ENCODE measurements at places on chromosomes 12 and 14.

DNA sequence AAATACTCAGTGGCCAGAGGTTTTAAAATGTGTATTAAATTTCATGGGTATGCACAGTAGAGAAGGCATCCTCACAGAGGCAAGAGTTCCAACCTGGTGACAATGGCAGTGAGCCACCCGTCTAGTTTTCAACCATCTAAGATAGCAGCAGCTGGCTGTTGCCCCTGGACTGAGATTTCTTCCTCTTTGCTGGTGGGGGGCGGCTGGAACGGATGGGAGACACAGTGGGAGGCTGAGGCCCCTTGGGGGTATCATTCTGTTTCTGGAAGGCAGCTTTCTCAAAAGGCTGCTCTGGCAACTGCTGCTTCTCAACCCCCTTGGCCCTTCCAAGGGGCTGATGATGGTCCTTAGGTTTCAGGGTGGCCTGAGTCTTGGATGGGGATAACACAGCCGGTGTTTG lies 1.0 kb upstream of the IFFO1 start:
- H3K27me3 ChIP-seq = no peaks in the 10 kb centered on the region
- H3K27ac ChIP-seq = peak overlapping the region; percentile 78
- peaks cover 53% of the 10 kb centered on the region for H3K4me1 ChIP-seq
- DNase-seq = no peak
- peak overlapping the region; percentile 89 for H3K4me3 ChIP-seq
- H3K36me3 ChIP-seq = peaks cover 43% of the 10 kb centered on the region

- peaks cover 18% of the 10 kb centered on the region for H3K36me3 ChIP-seq
- H3K4me1 ChIP-seq = peaks cover 63% of the 10 kb centered on the region
- H3K4me3 ChIP-seq = peak overlapping the region; percentile 93
- DNase-seq = peak; percentile 76
Observed at GRCh38 chr14:60249321-60250256, 568 bp downstream of the PPM1A start.

- no peak overlapping the region for H3K4me3 ChIP-seq
- no peak overlapping the region for H3K27ac ChIP-seq
- peaks cover 14% of the 10 kb centered on the region for H3K36me3 ChIP-seq
- H3K4me1 ChIP-seq = peaks cover 23% of the 10 kb centered on the region
Observed at GRCh38 chr12:106309671-106310505, 7.4 kb downstream of the TCP11L2 start.

GRCh38 chr12:292186-292585 lies 29.6 kb upstream of the SLC6A13 start:
- no peak overlapping the region for H3K27ac ChIP-seq
- H3K27me3 ChIP-seq = no peaks in the 10 kb centered on the region
- H3K4me3 ChIP-seq = no peak overlapping the region
- H3K4me1 ChIP-seq = no peaks in the 10 kb centered on the region
- peaks cover 72% of the 10 kb centered on the region for H3K36me3 ChIP-seq
- DNase-seq = no peak

- no peak overlapping the region for H3K4me3 ChIP-seq
- no peak overlapping the region for H3K27ac ChIP-seq
- peaks cover 51% of the 10 kb centered on the region for H3K27me3 ChIP-seq
- H3K36me3 ChIP-seq = peaks cover 2% of the 10 kb centered on the region
Observed at GRCh38 chr12:54294152-54294952, 6.5 kb downstream of the NFE2 start.

GRCh38 chr12:94714378-94715114 lies 64.2 kb upstream of the TMCC3 start:
- no peak for DNase-seq
- H3K27ac ChIP-seq = no peak overlapping the region
- no peaks in the 10 kb centered on the region for H3K4me1 ChIP-seq
- peaks cover 3% of the 10 kb centered on the region for H3K27me3 ChIP-seq

- no peak overlapping the region for H3K4me3 ChIP-seq
- no peak overlapping the region for H3K27ac ChIP-seq
- H3K27me3 ChIP-seq = peaks cover 10% of the 10 kb centered on the region
- H3K4me1 ChIP-seq = peaks cover 8% of the 10 kb centered on the region
Observed at GRCh38 chr14:99124482-99125105, 147.4 kb downstream of the BCL11B start.

- peaks cover 32% of the 10 kb centered on the region for H3K4me1 ChIP-seq
- H3K4me3 ChIP-seq = peak overlapping the region; percentile 47
- H3K27ac ChIP-seq = peak overlapping the region; percentile 93
- peak; percentile 75 for DNase-seq
- peaks cover 73% of the 10 kb centered on the region for H3K36me3 ChIP-seq
- H3K27me3 ChIP-seq = no peaks in the 10 kb centered on the region
Observed at GRCh38 chr14:102020058-102020971, 55.9 kb downstream of the DYNC1H1 start.

DNA sequence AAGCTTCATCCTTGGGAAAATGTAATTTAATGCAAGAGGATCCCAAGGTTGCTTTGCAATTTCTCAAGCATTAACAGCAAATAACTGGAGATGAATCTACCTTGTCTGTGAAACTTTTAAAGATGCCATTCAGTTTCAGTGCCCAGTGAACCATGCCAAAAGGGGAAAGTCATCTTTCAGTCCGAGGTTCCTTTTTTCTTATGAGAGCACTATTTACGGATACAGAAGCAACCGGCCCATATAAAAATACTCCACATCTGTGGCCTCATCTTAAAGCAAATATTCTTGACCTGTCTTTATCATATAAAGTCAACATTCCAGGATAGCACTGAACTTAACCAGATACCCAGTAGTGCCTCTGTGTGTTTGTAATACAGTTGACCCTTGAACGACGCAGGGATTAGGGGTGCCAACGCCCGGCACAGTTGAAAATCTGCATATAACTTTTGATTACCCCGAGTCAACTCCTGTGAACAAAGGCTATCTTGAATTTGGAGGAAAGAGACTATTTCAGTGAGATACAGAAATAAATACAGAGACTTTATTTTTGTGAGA lies 209.4 kb downstream of the PCNX1 start:
- no peaks in the 10 kb centered on the region for H3K27me3 ChIP-seq
- H3K36me3 ChIP-seq = peaks cover 17% of the 10 kb centered on the region
- no peak overlapping the region for H3K4me3 ChIP-seq
- no peak for DNase-seq
- no peak overlapping the region for H3K27ac ChIP-seq

DNA sequence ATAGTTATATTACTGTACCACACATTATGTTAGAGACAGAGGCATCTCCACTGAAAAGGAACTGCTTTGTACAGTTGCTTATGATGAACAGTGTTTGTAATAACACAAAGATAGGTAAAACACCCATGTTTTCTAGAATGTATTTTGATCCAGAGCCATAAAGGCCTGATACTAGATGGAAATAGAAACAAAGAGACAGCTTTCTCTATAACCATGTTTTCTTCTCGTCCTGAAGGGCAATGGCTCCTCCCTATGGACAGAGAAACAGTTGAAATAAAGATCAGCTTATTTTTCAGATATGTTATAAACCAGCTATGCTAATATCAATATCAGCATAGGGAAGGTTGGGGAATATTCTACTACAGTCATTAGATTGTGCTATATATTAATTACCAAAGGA lies 109.2 kb downstream of the ATXN7L3B start:
- no peak overlapping the region for H3K4me3 ChIP-seq
- H3K4me1 ChIP-seq = no peaks in the 10 kb centered on the region
- no peak overlapping the region for H3K27ac ChIP-seq
- no peak for DNase-seq

GRCh38 chr12:111803038-111803626 lies 36.4 kb downstream of the ALDH2 start:
- no peaks in the 10 kb centered on the region for H3K36me3 ChIP-seq
- H3K4me1 ChIP-seq = no peaks in the 10 kb centered on the region
- no peak overlapping the region for H3K27ac ChIP-seq
- no peaks in the 10 kb centered on the region for H3K27me3 ChIP-seq
- DNase-seq = no peak

DNA sequence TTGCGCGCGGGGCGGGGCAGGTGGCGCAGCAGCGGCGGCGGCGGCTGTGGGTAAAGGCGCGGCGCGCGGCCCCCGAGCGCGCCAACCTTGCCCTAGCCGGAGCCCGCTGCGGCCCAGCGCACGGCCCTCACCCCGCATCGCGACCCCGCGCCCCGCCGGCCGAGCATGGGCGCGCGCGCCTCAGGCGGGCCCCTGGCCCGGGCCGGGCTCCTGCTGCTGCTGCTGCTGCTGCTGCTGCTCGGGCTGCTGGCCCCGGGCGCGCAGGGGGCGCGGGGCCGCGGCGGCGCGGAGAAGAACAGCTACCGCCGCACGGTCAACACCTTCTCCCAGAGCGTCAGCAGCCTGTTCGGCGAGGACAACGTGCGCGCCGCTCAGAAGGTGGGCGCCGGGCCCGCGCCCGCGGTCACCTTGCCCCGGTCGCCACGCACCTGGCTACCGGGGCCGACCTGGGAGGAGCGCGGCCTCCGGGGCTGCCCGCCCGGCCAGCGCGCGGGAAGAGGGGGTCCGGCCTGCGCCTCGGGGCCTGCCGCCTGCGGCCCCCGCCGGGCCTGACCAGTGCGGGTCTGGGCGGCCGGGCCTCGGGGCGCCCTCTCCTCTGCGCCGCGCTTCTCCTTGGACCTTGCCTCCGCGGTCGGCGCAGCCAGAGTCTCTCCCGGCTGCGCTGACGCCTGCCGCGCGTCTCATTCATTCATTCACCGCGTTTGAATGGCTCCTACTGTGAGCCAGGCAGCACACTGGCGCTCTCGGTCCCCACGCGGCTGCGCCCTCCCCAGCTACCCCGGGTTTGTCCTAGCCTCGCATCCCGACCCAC lies at the start of gene BRI3BP:
Gene BRI3BP (plus strand): TSS at position 20 of the 811 bp plus-strand sequence. CDS start 146 bp downstream, at position 166.
- H3K4me3 ChIP-seq = peak within 1 kb of the TSS; percentile 93
- H3K27ac ChIP-seq = peak within 1 kb of the TSS; percentile 93
- DNase-seq = peak; percentile 56
- no peaks in the 10 kb centered on the region for H3K27me3 ChIP-seq
- H3K36me3 ChIP-seq = peaks cover 2% of the 10 kb centered on the region

- DNase-seq = no peak
- H3K27me3 ChIP-seq = peaks cover 32% of the 10 kb centered on the region
- H3K4me3 ChIP-seq = no peak overlapping the region
- no peaks in the 10 kb centered on the region for H3K4me1 ChIP-seq
Observed at GRCh38 chr12:108123402-108123801, 5.7 kb upstream of the WSCD2 start.

- H3K27me3 ChIP-seq = peaks cover 6% of the 10 kb centered on the region
- H3K4me3 ChIP-seq = no peak overlapping the region
- H3K36me3 ChIP-seq = no peaks in the 10 kb centered on the region
- no peaks in the 10 kb centered on the region for H3K4me1 ChIP-seq
- no peak for DNase-seq
Observed at GRCh38 chr12:131418121-131418520, 292.8 kb upstream of the SFSWAP start.

- H3K4me3 ChIP-seq = no peak overlapping the region
- no peaks in the 10 kb centered on the region for H3K36me3 ChIP-seq
- DNase-seq = no peak
- no peaks in the 10 kb centered on the region for H3K27me3 ChIP-seq
- H3K27ac ChIP-seq = no peak overlapping the region
Observed at GRCh38 chr12:1932264-1932777, 13.9 kb upstream of the CACNA2D4 start.

GRCh38 chr12:27902651-27903050 lies 69.9 kb downstream of the PTHLH start:
- H3K36me3 ChIP-seq = no peaks in the 10 kb centered on the region
- DNase-seq = no peak
- no peaks in the 10 kb centered on the region for H3K27me3 ChIP-seq
- no peaks in the 10 kb centered on the region for H3K4me1 ChIP-seq
- H3K27ac ChIP-seq = no peak overlapping the region
- H3K4me3 ChIP-seq = no peak overlapping the region

GRCh38 chr14:59349258-59349701 lies 115.9 kb downstream of the GPR135 start:
- H3K4me3 ChIP-seq = no peak overlapping the region
- H3K27me3 ChIP-seq = no peaks in the 10 kb centered on the region
- DNase-seq = no peak
- H3K36me3 ChIP-seq = peaks cover 3% of the 10 kb centered on the region
- no peak overlapping the region for H3K27ac ChIP-seq

GRCh38 chr12:51392556-51393237 lies 1.5 kb upstream of the GALNT6 start:
- peak; percentile 62 for DNase-seq
- H3K27me3 ChIP-seq = peaks cover 15% of the 10 kb centered on the region
- H3K36me3 ChIP-seq = no peaks in the 10 kb centered on the region
- H3K27ac ChIP-seq = peak overlapping the region; percentile 81

- H3K4me1 ChIP-seq = no peaks in the 10 kb centered on the region
- H3K36me3 ChIP-seq = peaks cover 43% of the 10 kb centered on the region
- H3K27ac ChIP-seq = no peak overlapping the region
- no peak overlapping the region for H3K4me3 ChIP-seq
- DNase-seq = no peak
Observed at GRCh38 chr12:31944299-31944698, 14.9 kb upstream of the RESF1 start.

DNA sequence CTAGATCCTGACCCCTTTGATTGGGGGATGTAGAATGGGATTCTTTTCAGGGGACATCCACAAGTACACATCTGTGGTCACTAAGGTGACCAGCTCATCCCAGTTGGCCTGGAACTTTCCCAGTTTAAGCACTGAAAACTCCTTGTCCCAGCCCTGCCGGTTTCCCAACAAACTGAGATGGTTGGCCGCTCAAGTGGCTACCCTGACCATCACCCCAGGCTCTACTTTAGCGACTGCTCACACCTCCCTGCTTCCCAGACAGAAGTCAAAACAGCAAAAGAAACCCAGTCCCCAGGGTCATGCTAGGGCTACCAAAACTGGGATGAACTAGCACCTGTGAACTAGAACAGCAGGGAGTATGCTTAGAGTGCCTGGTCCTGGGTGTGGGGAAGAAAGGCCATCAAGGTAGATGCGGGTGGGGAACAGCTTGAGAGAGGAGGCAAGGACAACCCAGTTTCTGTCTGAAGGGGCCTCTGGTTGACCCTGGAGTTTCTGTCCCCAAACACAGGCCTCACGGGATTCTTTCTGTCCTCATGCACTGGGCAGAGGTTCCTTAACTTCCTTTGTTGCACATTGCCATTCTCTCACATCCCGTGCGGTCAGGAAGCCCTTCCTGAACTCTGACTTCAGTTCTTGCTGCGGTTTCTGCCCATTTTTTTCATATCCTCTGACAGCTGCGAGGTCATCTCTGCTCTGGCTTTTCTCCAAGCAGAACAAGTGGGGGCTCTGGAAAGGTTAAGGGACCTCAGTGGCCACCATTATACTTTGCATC lies 1.6 kb downstream of the LTB4R start:
- peaks cover 40% of the 10 kb centered on the region for H3K36me3 ChIP-seq
- peak overlapping the region; percentile 81 for H3K4me3 ChIP-seq
- peak; percentile 71 for DNase-seq
- H3K27ac ChIP-seq = peak overlapping the region; percentile 88

Measured in activated naive CD4-positive, alpha-beta T cell treated with anti-CD3 and anti-CD28 coated beads, Interleukin-2, amount 10 ng/mL, durations not matched to agents 7 days and 5 days (primary cell).